Stimulated activated CD8-positive, alpha-beta memory T cell treated with anti-CD3 and anti-CD28 coated beads, Interleukin-7, amount 100 ng/mL, for 4 hours (primary cell): ENCODE measurements at places on chromosomes 3 and 15.

- DNase-seq = no peak
Measured at GRCh38 chr3:84077479-84077878, 881.3 kb upstream of the CADM2 start.

GRCh38 chr3:107861904-107862303 is 228.9 kb downstream of the CD47 start:
- no peak for DNase-seq

- DNase-seq = no peak
Measured at GRCh38 chr15:79919749-79920511, 23.1 kb upstream of the MTHFS start.

- DNase-seq = no peak
Measured at GRCh38 chr3:167928381-167928780, 167.3 kb downstream of the GOLIM4 start.

DNA sequence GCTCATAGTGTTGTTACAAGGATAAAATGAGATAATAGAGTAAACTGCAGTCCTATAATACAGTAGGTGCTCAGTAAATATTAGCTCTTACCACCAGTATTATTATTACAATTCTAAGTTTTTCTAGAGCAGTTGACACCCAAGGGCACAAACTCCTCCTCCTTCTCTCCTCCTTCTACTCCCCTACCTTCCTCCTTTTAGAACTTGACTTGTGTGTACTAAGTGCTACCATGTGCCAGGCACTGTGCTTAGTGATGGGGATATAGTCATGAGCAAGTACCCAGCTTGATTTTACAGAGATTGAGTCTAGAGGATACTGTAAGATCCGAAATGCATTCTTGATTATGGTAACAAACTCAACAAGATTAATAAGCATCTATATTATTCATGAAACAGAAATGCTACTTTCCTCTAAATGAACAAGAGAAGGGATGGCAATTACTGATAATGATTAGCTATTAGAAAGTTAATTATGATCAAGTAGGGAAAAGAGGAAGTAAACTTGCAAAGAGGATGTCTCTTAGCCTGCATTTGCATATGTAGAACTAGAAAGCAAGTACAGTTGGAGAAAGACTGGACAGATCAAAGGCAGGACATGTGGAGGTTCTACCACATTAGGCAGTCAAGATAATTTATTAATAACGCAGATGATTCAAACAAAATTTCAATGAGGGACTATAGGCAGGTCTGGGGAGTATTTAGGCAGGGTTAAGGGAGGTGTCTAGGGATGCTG is 72.3 kb downstream of the CLDN11 start:
- no peak for DNase-seq

DNA sequence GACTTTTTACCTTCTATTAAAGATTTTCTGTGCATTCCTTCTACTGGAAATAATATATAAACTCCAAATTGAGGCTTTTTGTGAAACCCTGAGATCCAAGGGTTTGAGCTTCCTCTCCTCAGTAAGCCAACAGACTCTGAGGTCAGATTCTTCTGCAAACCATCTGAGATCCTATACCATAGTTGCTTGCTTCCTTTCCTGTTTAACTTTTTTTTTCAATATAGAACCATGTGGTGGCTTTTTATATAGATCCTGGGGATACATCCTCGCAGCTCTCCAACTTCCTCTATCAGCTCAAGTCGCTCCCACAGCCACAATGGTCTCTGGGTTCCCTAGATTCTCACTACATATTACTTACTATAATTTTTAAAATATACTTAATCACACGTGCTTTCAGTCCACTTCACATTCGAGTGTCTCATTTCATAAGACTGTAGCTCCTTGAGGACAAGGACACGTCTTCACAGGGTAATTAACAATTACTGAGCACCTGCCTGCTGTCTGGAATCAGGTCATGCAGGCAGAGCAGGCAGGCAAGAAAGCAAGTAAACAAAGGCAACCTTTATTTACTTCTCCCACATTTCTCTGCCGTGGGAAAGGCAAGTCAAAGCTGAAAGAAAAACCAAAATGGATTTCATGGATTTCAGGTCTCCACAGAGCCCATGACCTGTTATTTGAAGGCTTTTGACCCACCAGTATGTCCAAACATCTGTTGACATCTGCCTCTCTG is 941.5 kb downstream of the FHIT start:
- DNase-seq = no peak

DNA sequence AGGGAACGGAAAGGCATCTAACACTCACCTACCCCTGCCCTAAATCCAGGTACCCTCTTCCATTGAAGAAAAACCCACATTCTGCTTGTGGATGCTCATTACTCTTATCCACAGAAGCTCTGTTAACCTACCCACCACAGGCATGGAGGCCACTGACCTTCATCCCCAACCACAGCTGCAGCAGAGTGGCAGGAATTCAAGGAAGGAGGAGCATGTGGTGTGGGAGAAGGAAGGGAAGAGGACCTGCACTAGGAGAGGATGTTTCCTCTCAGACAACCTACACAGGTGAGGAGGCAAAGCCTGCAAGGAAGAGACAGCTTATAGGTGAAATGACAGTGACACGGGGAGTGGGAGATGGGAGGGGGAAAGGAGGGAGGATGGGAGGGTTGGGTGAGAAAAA is 192.5 kb upstream of the TSC22D2 start:
- DNase-seq = no peak

- DNase-seq = peak; percentile 35
Measured at GRCh38 chr3:9732080-9732739, 675 bp downstream of the BRPF1 start.

- DNase-seq = no peak
Measured at GRCh38 chr15:63836579-63836978, 2.8 kb upstream of the HERC1 start.

DNA sequence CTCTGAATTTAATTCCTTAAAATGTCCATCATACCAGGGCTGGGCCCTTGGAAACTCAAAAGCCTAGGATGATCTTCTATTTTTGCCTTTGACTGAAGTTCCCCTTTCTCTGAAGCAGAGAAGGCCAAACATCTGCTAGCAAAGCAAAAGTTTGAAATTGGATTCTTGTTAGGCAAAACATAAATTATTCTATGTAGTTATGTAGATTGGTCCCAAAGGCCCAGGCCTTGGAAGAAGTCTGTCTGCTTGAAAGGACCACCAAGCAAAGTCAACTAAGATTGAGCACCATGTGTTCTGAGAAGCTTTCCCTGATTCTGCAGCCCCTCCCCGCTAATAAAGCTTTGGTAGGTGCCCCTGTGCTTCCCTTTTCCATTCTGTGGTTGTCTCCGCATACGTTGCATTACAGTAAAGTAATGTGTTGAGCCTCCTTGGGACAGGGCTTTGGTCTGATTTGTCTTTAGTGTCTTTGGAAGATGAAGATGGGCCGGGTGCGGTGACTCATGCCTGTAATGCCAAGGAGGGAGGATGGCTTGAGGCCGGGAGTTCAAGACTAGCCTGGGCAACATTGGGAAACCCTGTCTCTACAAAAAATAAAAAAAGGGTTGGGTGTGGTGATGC is 56.4 kb downstream of the RPL39L start:
- DNase-seq = no peak

- DNase-seq = no peak
Measured at GRCh38 chr3:72346526-72346926, 501.7 kb downstream of the SHQ1 start.

DNA sequence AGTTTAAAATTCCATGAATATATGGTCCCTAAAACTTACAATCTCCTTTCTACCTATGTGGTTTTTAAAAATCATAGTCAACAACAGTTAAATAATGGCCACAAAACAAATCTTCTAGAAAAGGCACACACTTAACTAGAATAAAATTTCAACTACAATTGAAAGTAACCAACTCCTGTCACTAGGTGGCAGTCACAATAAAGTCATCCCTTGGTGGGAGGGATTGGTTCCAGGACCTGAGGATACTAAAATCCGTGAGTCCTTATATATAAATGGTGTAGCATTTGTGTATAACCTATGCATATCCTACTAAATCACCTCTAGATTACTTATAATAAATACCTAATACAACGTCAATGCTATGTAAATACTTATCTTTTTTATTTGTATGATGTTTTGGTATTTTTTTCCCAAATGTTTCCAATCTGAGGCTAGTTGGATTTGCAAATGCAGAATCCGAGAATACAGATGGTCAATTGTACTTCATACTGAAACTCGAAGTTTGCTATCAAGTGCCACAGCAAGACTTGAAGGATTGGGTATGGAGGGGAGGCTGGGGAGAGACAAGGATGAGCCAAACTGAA is 172.6 kb downstream of the FMN1 start:
- no peak for DNase-seq

DNA sequence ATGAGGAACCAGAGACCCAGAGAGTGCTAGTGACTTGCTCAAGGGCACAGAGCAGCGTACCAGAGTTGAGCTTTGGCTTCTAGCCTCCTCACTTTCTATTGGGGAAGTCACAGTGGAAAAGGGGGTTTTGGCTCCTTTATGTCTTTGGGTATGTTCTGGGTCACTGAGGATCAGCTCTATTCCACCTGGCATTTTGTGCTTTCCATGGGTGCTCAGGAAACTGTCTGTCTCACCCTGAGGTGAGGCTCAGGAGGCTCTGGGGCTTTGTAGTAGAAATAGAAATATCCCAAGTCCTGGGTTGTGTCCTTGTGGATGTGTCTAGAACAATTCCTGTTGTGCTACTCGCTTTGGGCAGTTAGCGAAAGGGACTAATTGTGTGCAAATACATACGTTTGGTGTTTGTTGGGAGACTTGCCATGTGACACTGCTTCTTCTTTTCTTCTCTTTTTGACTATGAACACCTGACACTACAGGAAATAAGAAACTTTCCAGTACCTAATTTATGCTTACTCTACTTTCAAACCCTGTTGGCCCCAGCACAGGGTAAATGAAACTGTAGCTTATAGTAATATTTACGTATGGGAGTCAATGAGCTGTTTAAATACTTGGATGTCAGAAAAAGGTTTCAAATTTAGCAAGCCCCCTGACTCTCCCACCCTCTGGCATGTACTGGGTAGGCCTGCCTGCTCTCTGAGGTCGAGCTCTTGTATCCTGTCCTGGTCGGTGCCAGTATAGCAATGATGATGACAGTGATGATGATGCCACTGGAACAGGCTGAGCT is 35.6 kb downstream of the SMAD3 start:
- no peak for DNase-seq

DNA sequence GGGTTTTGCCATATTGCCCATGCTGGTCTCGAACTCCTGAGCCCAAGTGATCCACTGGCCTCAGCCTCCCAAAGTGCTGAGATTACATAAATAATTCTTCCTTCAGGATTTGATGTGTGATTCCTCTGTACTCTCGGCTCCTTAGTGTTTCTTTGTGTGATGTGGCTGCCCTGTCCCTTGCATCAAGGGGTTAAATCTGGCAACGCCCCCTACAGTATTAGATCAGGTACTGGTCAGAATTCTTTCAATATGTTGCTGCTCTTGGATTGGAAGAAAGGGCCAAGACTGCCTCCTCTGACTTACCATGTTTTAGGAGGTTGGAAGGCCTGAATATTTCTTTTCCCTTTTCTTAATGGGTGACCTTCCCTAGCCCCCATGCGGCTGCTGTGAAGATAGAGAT is 390.6 kb upstream of the WNT5A start:
- DNase-seq = no peak

- DNase-seq = no peak
Measured at GRCh38 chr3:134858441-134859035, 63.5 kb downstream of the EPHB1 start.

DNA sequence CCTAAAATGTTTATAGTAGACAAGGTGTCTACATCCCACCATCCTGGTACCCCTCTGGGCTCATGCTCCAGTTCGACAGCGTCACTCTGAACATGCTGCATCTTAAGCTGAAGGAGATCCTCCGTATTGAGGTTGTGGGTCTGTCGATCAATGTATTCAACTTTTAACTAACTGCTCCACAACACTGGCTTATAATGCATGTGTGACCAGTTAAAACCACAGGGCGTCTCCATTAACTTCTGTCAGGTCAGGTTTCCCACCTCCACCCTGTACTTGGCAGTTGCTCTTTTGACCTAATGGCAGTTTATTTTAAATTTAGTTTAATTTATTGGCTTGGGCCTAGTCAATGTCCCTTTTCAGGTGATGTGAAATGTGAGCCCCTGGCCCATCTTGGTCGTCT is 17.8 kb upstream of the RARRES1 start:
- DNase-seq = no peak

DNA sequence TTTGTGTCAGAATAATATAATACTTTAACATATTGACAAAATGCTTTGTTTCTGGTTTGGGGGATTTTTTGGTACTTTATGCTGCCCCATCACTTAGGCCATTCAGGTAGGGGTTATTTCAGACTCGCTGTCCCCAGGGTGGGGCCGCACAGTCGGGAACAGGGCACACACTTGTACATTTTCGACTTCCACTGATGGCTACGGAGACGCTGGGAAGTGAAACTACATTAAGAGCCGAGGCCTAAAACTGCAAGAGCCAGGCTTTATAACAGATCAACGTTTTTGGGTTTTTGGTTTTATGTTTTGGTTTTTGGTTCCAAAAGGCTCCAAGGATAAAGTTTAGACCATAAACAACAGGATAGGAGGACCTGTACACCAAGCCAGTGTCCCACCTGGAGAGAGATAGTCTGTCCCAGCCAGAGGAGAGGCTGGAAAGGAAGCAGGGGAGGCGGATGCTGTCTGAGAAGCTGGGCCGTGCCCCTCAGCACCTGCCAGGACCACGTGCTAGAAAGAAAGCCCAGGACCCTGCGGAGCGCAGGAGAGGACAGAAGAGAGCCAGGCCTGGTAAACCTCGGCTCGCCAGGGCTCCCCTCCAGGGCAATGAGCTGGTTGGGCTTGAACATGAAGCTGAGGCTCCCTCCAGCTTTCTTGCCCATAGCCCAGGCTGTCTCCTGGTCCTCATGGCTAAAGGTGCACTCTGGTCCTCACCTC is 111.7 kb downstream of the CHSY1 start:
- no peak for DNase-seq

- no peak for DNase-seq
Measured at GRCh38 chr3:188946351-188947240, 225.2 kb upstream of the TPRG1 start.

- DNase-seq = no peak
Measured at GRCh38 chr3:61092870-61093269, 158.4 kb downstream of the FHIT start.
